ENCODE measurements at places on chromosomes 3 and 15. TPM values are rescaled to one million over a fixed set of nuclear protein-coding genes. Genes with fewer than 3 reads are reported as not detected.
A peak's percentile ranks its signal among the peaks of the same experiment; 100 is the strongest.

DNA sequence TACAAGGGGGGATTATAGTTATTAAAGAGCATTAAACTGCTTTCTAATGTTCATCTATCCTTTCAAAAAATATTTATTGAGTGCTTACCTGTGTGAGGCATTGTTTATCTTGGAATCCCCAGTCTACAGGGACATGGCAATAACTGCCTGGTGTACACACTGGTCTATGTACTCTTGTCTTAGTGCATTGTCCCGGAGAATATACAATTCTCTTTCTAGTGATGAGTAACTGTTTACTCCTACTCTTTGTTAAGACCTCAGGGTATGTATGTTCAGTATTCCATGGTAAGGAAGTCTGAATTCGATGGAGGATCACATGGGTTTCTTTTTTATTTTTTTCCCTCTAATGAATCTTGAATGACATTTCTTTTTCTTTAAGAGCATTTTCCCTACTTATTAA lies 772.4 kb upstream of the NR2F2 start:
- no peak for DNase-seq

GRCh38 chr15:38164061-38164460 lies 88.6 kb upstream of the SPRED1 start:
- DNase-seq: no peak

DNA sequence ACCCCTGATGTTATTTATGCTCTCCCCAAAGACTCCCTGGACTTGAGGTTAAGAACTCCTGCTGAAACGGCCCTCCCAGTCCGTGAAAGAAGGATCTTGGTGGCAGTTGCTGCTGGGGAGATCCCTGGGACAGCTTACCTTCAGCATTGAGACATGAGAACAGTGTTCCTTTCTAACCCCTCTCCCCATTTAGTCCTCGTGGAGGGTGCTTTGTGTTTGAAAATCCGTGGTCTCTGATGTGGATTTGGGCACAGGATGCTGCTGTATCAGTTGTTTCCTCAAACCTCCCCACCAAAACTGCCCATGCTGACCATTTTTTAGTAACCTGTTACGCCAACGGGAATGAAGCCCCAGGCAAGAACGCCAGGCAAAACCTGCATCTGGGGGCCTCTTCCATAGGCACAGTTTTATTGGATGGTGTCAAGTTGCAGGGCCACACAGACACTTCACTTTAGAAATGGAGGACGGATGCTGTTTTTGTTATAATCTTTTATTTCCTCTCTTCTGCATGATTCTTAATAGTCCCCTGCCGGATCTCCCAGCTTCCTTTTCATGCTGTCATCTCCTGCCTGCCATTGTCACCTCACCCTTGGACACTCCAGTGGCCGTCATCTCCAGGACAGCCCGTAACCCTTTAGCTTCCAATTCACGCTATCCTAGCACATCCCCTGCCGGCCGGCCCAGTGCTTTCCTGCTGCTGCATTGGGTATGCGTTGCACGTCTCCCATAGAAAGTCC lies 31.7 kb upstream of the CEMIP start:
- DNase-seq: no peak

- DNase-seq: no peak
Observed at GRCh38 chr3:13800064-13800463, 79.8 kb downstream of the WNT7A start.

GRCh38 chr3:108959017-108959416 lies 5.3 kb upstream of the GUCA1C start:
- no peak for DNase-seq

- DNase-seq: no peak
Observed at GRCh38 chr3:27031476-27031875, 337.7 kb downstream of the NEK10 start.

DNA sequence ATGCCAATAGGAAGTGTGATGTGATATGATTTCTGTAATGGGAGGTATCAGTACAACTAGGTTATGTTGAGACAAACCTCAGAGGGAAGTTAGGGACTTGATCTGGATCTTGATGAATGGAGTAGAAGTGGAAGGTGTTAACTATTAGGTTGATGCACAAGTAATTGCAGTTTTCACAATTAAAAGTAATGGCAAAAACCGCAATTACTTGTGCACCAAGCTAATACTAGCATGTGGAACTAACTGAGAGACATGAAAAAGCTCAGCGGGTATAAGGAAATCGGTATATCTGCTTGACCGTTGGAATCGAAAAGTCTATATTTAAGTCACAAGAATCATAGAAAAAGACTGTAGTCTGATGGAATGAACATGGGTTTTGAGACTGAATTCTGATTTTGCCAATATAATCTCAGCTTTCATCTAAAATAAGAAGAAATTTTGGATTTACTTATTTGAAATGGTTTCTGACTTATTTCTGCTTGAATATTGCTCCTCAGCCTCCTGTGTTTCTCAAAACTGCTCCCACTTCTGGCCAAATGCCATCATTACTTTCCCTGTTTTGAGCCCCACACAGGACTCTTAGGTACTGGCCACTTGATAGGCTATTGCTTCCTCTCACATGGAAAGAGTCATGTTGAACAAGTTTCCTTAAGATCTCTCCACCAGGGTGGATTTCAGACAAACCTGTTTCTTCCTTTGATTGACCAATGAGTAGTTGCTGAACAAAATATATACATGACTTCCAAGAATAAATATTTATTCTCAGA lies 271.5 kb upstream of the COL8A1 start:
- DNase-seq: no peak

GRCh38 chr3:152192936-152193672 lies 75.6 kb upstream of the MBNL1 start:
- DNase-seq: no peak

DNA sequence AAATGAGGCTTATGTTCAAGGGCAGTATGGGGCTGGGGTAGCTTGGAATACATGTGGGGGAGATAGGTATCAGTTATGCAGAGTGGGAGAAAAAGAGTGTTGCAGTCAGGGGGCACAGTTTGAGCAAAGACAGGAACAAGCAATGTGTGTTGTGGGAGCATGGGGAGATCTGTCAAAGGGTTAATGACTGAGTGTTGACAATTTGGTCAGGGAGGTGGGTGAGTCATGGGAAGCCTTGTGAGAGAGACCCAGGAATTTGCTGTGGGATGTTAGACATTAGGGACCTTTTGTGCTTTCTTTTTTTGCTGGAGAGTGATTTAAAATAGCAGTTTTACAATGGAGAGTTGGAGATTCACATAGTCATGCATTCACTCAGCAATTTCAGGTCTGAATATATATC lies 221.6 kb upstream of the NR2E3 start:
- DNase-seq: no peak

- DNase-seq: peak; percentile 77
Observed at GRCh38 chr15:72203507-72203837, 5.9 kb upstream of the GRAMD2A start.

- no peak for DNase-seq
Observed at GRCh38 chr15:79222808-79223207, 59.7 kb upstream of the ANKRD34C start.

DNA sequence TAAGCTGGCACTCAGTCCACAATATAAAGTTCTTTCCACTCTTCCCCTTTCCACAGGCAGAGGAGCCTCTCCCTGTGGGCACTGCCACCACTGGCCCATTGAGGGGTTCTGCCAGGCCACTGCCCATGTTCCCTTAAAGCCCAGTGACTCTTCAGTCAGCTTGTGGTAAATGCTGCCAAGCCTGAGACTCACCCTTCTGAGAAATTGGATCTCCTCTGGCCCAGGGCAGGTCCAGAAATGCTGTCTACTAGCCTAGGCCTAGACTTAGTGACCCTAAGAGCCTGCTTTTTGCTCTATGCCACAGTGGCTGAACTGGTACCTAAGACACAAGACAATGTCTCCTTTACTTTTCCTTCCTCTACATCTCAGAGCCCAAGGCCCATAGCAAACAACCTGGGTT lies 295.8 kb downstream of the RBMS3 start:
- no peak for DNase-seq

DNA sequence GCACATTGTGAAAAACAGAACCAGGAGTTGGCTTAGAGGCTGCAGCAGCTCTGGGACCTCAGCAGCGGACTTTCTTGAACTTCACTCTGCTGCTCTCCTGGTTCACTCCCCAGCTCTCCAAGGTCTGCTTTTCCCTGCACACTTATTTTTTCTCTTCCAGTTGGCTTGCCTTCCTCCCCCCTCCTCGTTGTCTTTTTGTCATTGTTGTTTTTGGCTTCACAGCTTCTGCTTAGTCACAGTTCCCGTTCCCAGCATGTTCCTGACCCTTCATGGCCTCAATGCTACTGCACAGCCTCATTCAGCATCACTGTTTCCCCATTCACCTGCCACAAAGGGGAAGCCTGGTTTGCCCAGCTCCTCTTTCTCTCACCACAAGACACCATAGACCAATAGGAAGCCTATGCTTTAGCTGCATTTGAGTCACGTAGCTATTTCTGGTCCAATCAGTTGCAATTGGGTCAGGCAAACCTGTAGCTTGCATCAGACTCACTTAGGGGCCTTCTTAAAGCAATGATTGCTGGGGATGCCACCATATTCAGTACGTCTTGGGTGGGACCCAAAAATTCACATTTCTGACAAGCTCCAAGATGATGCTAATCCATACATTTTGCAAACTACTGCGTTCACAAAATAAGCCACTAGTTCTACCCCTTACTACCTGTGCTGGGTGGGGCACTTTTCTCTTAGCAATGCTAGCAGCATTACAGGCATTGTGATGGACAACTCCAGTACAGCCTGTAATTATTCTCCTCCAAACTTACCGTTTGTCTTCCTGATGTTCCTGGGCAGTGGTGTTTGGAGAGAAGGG lies 7.8 kb upstream of the SUMF1 start:
- DNase-seq: peak; percentile 26

- DNase-seq: no peak
Observed at GRCh38 chr3:64084640-64085039, 61.3 kb upstream of the PSMD6 start.

- DNase-seq: no peak
Observed at GRCh38 chr15:95734422-95735316, 595.8 kb upstream of the NR2F2 start.

- no peak for DNase-seq
Observed at GRCh38 chr3:155500194-155500818, 206.8 kb upstream of the STRIT1 start.

- DNase-seq: no peak
Observed at GRCh38 chr3:172061724-172062184, 22.4 kb downstream of the FNDC3B start.

DNA sequence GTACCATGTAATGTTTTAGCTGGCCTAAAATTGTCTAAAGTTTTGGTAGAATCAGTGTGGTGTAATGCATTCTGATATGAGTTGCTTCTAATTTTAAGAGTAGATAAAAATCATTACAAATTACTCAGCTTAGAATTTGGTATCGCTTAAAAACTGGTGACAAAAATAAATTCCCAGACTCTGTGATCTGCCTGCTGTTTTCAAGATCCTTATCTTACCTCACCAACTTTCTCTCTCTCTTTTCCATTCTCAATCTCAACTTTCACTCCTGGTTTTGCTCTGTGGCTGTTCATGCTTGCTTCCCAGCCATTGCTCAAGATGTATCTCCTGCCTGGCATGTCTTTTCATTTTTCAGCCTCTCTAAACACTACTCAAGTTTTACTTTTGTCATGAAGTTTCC lies 45.7 kb downstream of the TCF12 start:
- DNase-seq: no peak

DNA sequence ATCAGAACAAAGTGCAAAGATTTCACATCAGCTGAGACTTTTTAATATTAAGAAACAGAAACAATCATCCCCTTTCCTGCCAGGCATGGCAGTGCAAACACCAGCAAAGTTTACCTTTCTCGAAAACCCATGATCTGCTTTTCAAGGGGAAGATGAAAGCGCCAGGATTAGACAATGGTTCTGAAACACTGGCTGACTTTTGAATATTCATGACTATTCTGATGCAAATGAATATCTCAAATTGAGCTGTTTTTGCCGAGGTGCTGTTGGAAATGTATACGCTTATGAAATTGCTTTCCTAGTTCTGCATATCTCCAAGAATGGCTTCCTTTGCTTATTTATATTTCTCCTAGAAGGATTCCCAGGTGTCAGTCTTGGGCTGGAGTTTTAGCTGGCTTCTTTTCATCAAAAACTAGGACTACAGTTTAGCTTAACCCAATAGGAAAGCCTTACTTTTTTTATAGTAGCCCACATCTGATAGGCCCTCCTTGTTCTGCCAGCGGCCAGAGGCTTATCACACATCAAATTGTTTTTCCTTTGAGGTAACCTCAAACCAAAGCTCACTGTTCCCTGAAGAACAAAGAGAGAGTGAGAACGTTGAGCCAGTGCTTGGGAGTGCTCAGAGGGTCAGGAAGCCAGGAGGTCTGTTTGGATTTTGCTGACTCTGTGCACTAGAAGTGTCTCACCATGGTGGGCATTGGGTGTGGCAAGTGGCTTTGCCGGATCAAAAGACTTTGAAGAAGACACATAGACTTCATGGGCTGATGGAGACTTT lies 74.0 kb upstream of the PLCL2 start:
- DNase-seq: no peak

DNA sequence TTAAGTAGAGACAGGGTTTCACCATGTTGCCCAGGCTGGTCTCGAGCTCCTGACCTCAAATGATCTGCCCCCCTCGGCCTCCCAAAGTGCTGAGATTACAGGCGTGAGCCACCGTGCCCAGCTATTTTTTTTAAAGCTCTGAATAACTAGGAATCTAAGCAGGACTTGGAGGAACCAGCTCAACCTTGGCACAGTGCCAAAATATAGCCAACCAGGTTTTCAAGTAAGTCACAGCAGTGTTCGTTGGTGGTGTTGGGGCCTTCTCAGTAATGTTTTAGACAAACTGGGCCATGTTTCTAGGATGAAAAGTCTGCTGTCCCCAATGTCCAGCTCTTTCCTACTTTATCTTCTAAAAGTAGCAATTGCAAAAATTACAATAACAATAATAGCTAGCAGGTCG lies 6.4 kb upstream of the ADAM10 start:
- no peak for DNase-seq

DNA sequence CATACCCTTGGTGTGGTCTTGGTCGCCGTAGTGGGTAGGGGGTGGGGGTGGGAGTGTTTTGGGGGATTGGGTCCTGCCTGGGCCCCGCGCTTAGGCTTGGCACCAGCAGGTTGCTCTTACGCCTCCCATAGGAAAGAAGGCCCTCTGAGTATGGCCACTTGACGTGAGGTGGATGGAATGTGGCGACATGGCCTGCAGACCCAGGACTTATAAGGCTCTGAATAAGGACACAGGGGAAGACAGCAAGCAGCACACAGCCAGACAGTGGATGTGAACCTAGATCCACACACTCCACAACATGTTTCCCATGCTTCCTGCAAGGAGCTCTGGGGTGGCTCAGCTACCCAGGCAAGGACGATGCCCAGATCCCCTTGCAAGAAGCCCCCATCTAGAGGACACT lies 12.4 kb downstream of the RBPMS2 start:
- DNase-seq: no peak

DNA sequence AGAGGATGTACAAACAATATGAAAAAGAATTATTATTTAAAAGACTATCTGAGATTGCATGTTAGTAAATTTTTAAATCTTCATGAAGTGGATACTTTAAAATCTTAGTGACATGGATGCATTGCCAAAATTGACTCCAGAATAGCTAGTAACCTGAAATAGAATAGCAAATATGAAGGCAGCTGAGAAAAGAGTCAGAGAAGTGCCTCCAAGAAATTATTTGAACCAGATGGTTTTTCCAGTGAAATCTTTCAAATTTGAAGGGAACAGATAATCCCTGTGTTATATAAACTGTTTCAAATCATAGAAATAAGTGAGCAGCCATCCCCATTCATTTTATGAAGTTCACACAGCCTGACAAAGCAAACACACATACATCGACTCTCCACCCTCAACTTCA lies 29.6 kb downstream of the FSIP1 start:
- DNase-seq: no peak

LRRC31 gene
- total RNA-seq: not detected

ASB14 gene
- total RNA-seq: 23.3 TPM

NIPA2 gene
- 21.4 TPM for total RNA-seq

CHL1 gene
- 8.8 TPM for total RNA-seq

OR5K2 gene
- total RNA-seq: not detected

SAXO2 gene
- total RNA-seq: 2.6 TPM
